ENCODE measurements at places on chromosomes 2 and 18.
A peak's percentile ranks its signal among the peaks of the same experiment; 100 is the strongest.

GRCh38 chr2:127347734-127348392 is 39.9 kb downstream of the MAP3K2 start:
- DNase-seq, result no peak

DNA sequence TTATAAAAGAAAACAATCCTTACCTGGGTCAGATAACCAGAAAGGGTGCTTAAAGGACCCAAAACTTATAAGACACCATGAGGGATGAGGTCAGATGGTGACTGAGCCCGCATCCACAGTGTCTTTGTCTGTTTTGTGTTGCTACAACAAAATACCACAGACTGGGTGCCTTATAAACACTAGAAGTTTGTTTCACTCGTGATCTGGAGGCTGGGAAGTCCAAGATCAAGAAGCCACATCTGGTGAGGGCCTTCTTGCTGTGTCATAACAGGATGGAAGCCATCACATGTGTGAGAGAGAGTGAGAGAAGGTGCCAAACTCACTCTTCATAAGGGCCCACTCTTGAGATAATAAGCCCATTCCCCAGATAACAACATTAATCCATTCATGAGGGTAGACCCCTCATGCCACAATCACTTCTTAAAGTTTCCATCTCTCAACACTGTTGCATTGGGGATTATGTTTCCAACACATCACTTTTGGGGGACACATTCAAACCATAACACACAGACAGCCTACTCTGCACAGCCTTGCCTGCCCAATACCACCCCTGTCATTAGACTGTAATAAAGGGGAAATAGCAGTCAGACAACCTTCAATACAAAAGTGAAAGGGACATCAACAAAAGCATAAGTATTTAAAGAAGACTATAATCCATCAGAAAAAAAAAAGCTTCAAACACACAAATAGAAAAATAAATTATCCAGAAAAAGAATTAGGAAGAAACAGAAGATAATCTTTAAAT is 249.8 kb downstream of the ANAPC1 start:
- peak; percentile 50 for DNase-seq

DNA sequence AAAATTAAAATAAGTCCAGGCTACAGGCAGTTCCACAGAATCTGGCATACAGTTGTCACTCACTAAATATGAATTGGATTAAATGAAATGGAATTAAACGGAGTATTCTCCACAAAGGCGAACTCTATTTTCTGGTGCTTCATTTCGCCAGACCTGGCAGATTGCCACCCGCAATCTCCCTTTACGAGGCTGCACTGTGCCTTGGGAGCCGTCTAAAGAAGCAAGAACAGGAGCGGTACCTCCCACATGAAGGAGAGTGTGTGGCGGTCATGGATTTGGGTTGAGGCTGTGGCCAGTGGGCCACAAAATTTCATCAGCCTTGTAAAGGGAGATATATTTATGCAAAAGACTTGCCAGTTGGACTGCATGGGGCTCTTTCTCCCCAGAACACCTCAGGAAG is 151.0 kb downstream of the OSR1 start:
- no peak for DNase-seq

DNA sequence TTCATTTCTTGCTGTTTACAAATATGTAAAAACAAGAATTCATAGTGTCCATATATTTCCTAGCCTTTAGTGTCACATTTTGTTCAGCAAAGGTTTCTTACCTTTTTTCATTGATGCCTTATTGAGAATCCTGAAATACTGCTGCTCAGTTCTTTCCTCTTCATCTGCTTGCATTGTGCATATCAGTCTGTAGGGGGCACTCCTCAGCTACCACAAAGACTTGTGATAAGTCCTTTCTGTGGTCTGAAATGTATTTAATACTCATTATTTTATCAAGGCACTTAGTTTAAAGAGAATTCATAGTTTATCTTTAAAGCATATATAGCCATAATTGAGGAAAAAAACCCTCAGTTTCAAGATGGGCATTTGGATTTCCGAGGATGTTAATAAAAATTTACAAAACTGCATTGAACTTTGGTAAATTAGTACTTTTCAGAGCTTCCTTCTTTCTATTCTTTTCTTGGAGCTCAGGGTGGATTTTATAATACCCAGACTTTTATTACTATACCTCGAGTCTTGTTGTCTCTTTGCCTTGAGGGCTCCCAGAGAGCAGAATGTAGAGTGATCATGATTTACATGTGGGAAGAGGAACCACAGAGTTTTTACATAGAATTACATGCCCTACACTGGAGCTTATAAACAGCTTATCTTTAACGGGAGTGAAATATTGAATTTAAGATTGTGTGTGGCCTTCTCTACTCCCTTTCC is 570.1 kb downstream of the PLCL1 start:
- DNase-seq, result peak; percentile 13

GRCh38 chr2:96537734-96538486 is 1.4 kb downstream of the ARID5A start:
- DNase-seq, result peak; percentile 74

GRCh38 chr2:149585166-149585885 is 2.2 kb downstream of the MMADHC start:
- no peak for DNase-seq

DNA sequence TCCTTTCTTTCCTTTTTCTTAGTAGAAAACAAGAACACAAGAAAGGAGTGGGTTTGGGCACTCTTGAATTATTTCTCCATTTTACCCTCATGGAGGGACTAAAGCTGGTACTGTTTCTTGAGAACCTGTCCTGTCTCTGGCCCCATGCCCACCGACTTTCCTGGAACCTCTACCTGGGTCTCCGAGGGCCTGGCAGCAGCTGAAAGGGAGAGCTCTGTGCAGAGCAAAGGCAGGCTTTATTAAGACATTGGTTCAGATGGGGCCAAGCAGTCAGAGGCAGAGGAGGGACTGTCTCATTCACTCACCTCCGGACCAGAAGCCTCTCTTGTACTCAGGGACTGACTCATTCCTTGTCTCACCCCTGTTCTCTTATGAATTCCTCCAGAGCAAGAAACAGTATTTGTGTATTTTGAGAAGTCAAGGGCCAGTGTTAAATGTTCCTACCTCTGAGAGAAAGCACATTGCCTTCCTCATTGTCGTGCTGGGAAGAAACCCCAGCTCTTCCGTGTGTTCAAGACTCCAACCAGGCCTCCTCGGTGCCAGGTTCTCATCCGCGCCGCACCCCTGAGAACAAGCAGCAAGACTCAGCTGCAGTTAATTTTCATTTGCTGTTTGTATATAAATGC is 201.9 kb upstream of the NT5C1B start:
- no peak for DNase-seq

- DNase-seq, result no peak
These were observed 3.2 kb downstream of the SNED1 start for GRCh38 chr2:241001413-241002274.

DNA sequence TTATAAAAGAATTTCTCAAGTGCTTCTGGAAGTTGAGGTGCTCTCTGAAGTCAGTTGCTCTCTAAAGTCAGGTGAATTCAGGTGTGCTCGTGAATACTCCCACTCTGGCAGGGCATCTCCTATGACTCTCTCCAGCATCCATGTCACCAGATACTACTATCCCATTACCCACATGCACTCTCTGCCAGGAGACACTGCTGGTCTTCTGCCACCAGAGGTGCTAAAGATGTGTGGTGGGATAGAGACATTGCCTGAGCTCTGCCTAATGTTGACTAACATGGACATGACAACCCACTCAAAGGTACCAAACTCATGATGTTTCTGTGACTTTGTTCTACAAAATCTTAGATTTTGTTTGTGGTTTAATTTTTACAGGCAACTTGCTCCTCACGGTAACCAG is 106.4 kb upstream of the HNRNPA3 start:
- no peak for DNase-seq
